ENCODE measurements at places on chromosomes 7 and 10.

DNA sequence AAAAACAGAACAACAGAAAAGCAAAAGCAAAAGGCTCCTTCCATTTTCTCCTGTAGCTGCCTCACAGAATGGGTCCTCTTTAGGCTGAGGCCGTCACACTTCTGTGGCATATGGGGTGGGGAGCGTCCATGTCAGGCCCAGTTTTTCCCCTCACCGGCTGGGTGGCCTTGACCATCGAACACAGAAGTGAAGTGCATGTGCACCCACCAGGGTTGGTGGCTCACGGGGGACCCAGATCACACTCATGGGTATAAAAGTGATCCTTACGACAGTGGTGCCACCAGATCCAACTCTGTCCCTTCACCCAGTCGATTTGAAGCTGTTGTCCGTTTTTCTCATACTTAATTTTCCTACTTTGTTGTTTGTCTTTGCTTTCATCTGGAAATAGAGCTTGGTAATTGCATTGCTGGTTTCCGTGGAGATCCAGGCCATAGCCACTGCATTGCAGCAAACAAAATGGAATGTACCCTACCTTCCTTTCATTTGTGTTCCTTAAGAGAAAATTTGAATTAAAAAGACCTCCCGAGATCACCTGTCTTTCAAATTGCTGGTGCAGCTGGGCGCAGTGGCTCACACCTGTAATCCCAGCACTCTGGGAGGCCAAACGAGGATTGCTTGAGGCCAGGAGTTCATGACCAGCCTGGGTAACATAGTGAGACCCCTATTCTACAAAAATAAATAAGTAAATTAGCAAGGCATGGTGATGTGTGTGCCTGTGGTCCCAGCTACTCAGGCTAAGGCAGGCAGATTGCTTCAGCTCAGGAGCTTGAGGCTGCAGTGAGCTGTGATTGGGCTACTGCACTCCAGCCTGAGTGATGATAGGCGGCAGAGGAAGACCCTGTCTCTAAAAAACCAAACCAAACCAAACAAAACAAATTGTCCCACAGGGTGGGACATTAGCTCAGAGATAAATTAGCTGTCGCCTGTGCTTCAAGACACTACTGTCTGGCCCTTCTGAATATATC lies 10.7 kb upstream of the GJD4 start:
- DNase-seq: no peak

DNA sequence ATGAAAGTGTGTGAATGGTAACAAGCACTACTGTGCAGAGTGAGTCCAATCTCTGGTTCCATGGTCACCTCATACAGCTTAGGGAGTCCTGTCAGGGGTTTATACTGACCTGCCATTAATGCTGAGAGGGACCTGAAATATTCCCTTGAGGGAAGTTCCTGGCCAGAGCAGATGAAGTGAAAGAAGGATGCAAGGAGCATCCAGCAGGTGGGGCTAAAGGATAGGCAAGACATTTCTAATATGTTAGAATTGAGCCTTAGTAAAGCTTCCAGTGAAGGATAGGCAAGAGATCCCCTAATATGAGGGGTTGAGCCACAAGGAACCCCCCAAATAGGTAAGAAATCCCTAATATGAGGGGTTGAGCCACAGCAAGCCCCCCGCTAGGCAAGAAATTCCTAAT lies 25.5 kb upstream of the FAM221A start:
- DNase-seq: no peak

DNA sequence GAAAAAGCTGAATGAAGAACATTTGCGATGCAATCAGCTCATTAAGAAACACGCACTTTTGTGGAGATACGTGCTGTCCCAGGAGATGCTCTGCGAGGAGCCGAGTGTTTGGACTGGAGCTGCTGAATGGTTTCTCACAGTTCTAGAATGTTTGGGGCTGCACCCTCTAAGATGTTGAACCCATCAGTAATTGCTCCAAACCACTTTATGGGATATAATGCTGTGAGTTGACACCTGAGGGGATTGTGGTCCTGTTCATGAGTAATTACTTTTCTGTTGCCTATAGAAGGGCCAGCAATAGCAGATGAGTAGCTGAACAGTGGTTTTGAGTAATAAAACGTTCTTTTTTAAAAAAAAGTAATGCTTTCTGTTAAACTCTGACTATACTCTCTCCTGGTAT lies 63.1 kb downstream of the IKZF1 start:
- no peak for DNase-seq

- no peak for DNase-seq
Observed at GRCh38 chr7:134643131-134643530, 3.5 kb upstream of the BPGM start.

DNA sequence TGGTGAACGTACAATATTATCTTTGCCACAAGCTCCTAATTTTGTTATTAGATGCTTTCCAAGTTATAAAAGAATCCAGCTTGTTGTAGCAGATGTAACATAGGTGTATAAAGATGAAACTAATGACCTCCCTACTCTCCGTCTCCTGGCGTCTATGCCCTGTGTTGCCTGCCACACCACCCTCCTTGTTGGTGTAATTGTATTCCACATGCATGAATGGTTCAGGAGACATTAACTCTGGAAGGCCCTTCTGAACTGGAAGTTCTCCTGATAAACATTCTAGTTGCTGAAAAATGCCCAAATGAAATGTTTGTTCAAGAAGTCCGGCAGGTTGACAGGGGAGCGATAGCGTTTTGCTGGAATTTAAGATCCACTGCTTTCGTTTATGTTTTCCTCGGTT lies 53.9 kb upstream of the SEPHS1 start:
- DNase-seq: no peak

DNA sequence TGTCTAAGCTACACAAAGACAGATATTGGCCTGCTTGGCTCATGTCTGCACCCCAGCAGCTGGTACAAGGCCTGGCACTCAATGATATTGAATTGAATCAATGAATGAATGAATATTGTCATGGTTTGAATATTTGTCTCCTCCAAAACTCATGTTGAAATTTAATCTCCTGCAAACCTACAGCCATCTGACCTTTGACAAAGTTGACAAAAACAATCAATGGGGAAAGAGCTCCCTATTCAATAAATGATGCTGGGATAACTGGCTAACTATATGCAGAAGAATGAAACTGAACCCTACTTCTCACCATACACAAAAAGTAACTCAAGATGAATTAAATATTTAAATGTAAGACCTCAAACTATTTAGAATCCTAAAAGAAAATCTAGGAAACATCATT lies 144.7 kb downstream of the CYP26A1 start:
- no peak for DNase-seq

DNA sequence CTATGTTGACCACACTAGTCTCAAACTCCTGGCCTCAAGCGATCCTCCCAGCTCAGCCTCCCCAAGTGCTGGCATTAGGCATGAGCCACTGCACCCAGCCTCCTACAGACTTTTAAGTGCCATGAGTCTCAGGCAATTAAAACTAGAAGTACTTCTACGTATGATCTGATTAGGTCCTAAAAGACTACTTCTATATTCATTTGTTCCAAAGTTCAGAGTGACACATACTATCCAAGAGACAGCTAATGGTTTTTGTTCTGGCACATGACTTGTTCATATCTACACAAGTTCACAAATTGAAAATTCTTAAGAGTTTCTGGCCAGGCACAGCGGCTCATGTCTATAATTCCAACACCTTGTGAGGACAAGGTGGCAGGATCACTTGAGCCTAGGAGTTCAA lies 11.7 kb downstream of the ARHGAP19 start:
- no peak for DNase-seq

DNA sequence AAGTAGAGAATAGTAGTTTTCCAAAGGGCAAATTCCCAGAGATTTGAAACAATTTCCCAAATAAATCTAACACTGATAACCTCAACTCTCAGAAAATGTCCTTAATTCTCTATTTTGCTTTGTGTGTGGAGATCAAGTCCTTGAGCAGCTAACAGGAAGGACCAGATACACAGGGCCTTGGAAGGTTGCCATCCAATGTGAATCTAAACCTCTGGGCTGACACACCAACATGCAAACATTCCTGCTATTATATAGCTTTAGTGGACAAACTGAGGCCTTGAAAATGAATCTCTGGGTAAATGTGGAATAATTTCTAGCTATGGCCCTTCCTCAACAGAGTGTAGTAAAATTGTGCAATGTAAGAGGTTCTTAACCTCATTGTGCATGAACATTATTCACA lies 44.1 kb upstream of the PARD3 start:
- DNase-seq: no peak

GRCh38 chr7:131103997-131104396 lies 223.7 kb upstream of the MKLN1 start:
- DNase-seq: no peak

DNA sequence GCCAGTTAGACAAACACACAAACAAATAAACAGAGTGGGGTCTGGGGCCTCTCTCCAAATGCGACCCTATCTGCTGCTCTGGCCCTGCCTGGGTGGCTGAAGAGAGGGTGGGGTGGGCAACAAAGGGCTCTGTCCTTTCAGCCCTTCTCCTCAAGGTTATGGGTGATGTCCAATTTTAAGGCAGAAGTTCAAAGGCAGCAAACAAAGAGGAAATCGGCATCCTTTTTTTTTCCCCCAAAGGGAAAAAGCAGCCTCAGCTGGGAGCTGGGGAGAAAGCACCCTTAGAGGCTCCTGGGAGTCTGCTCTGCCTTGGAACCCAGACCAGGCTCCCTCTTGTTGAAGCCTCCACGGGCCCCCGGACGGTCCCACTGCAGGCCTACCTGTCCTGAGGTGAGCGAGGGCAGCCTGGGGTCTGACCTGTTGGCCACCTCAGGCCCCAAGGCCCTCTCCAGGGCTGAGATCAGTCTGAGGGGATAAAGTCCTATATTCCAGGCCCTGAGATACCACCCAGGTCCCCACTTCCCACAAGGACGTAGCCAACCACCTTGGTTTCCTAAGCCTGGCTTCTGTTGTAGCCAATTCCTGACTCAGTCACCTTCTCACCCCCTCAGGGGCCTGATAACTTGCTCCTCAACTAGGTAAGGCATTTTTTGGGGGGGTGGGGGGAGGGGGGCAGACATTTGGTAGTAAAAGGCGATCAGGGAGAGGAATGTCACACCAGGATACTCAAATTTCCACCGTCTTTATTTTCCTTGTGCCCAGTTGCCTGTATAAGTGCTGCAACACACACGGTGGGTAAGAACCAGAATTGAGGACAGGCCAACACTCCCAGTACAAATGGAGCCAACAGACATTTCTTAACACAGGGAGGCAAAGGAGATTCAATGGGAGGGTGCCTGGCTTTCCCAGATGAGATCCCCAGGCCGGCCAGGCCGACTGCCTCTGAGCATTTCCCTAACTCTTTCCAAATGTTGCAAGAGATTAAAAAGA lies 4.3 kb downstream of the HOXA11 start:
- peak; percentile 38 for DNase-seq

GRCh38 chr10:31630861-31631567 lies 297.6 kb downstream of the ARHGAP12 start:
- DNase-seq: no peak

DNA sequence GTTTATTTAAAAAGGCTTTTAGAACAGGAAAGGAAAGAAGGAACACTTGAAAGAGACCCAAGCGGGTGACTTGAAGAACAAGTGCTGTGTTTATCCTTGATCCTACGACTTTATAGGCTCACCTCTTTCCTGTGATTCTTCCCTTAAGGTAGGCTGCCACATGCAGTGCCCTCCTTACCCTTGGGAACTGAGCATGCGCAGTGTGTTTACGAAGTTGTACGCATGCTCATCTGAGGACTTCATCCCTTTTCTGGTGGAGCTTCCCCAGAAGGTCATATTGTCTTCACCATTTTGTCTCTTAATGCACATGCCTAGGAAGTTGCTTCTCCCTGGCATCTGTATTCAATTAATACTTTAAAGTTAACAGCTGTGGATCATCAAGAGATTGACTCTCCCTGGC lies 49.9 kb upstream of the VOPP1 start:
- no peak for DNase-seq

DNA sequence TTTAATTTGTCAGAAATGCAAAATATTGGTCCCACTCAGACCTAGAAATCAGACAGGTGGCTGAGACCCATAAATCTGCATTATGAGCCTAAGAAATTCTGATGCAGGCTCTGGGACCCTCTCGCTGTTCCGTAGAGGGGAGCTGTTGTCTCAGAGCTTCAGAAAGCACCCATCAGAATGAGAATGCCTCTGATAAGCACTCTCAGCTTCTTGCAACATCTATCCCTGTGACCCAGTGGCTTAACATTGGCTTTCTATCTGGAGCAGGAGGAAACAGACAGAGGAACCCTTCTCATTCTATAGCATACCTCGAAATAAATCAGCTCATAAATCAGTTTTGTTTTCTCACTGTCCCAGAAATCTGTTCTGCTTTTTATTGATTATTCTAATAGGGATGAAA lies 184.6 kb upstream of the SP4 start:
- no peak for DNase-seq

DNA sequence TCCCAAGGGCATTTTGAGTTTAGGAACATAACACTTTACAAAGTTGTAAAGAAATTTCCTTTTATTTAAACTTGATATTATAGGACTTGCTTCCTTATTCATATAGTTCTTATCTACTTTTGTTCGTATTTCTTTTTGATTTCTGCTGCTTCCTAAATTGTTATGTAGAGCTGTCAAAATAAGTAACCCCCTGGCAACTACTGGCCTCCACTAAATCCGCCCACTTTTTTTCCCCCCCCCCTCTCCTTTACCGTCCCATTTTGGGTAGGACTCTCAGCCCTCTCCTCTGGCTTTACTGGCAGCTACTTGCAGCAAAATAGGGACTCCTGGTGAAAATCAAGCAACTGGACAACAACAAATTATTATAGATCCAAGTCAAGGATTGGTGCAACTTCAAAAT lies 1.1 kb downstream of the SP4 start:
- no peak for DNase-seq

DNA sequence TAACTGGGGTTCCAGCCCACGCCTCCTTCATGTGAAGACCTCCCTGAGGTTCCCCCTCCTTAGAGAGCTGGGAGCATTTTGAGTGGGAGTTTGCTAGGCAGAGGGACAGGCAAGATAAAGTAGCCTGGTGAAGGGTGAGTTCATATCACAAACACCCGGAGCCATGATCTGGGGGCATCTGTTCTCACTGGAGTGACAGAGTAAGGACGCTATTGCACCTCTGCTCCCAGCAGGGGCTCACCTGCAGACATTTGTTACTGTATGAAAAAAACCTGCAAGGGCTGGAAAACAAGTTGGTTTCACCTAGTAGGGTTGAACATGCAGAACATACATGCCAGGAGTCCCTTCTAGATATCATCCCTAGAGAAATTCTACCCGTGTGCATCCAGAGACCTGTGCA lies 88.4 kb downstream of the CARD11 start:
- DNase-seq: peak; percentile 4

DNA sequence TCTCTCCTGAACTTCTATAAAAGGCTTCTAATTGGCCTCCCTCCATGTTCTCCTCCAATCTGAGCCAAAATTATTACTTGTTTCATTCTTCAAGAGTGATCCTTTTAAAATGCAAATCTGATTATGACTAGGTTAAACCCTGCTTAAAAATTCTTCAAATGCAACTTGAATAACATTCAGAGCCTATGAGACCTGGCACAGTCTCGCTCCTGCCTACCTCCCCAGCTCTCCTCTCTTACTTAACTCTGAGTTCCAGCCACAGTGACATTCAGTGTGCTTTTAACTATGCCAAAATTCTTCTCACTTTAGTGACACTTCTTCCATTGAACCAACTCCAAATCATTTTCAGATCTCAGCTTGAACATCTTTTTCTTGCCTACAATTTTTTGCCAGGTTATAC lies 68.8 kb downstream of the TMEM168 start:
- no peak for DNase-seq

Measured in upper lobe of right lung (tissue), 1 donor.